ENCODE measurements at places on chromosomes 5 and 9.

GRCh38 chr9:135273008-135273407 lies 185.5 kb downstream of the OLFM1 start:
- no peak for DNase-seq

GRCh38 chr9:72675586-72675985 lies 154.2 kb downstream of the TMC1 start:
- DNase-seq = no peak

DNA sequence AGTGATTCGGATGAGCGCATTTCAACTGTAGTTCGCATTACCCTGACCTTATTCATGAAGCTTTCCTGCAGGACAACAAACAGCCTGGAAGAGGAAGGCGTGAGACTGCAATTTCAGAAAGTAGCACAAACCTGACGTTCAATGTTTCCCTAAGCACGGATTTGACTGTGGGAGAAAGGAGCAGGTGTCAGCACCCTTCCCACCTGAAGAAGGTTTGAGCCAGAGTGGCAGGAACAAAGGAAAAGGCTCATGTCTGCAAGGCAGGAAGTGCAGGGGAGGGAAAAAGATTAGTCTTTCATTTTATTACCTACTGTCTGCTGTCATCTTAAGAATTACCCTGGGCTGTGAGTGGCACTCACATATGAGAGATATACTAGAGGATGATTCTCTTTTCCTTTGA lies 114.0 kb downstream of the MED10 start:
- no peak for DNase-seq

- DNase-seq = no peak
These were observed 1.1 kb upstream of the TLX3 start for GRCh38 chr5:171307789-171308452.

GRCh38 chr5:79845448-79846197 lies 145.4 kb downstream of the MTX3 start:
- DNase-seq = no peak

- DNase-seq = no peak
These were observed 15.1 kb downstream of the GPSM1 start for GRCh38 chr9:136342181-136343120.

Data from NCI-H510A (cell line).